Naive thymus-derived CD4-positive, alpha-beta T cell (primary cell): ENCODE measurements at places on chromosomes 7 and 10. TPM values are rescaled to one million over a fixed set of nuclear protein-coding genes. Genes with fewer than 3 reads are reported as not detected.

DNA sequence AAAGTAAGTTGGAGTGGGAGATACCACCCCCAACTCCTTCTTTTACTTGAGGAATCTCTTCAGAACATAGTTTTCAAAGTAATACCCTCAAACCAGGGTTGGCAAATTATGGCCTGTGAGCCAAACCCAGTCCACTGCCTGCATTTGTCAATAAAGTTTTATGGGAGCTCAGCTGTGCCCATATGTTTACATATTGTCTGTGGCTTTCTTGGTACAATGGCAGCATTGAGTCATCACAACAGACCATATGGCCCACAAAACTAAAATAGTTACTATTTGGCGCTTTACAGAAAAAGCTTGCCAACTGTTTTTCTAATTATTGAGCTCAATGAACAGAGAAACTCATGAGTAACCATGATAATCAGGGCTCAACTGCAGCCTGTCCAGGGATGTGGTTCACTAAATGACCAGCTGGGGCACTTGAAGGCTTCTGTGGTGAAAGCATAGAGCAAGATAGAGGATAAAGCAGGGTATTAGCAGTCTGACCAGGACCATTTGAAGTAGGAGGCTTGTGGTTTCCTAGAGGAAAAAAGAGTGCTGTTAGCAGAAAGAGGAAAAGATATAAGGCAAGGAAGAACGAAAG is 196.0 kb upstream of the GRB10 start:
- H3K27ac ChIP-seq: no peak overlapping the region
- no peaks in the 10 kb centered on the region for H3K4me1 ChIP-seq
- no peaks in the 10 kb centered on the region for H3K36me3 ChIP-seq

DNA sequence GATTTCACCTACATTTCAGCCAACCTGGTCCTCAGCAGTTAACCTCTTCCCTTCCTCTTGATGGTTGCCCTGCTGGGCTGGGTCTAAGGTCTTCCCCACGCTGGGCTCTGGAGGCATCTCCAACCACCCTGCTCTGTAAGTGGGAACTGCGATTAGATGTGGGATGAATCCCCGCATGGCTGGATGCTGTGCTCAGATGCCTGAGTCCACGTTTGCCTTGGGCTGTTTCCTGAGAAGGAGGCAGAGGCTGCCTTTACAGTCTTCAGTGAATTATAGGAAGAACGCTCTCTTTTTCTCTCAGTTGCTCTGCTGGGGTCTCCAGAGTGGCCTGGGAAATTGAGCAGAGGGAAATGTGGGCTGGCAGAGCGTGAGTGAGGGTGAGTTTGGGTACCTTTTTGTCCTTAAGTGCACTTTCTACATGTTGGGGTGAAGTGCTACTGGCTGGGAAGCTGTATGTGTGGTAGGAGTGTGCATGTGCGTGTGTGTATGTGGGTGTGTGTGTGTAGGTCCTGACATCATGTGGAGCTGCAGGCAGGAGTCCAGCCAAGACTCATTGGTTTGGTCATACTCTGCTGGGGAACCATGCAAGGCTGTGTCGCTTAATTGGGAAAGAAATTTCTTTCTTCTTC is 1.5 kb downstream of the GIMAP8 start:
- H3K4me3 ChIP-seq: peak overlapping the region; percentile 99
- H3K27me3 ChIP-seq: no peaks in the 10 kb centered on the region
- H3K36me3 ChIP-seq: no peaks in the 10 kb centered on the region
- peak; percentile 33 for DNase-seq
- H3K4me1 ChIP-seq: peaks cover 34% of the 10 kb centered on the region

GRCh38 chr7:139361523-139361922 is 1.8 kb downstream of the LUC7L2 start:
- no peaks in the 10 kb centered on the region for H3K27me3 ChIP-seq
- H3K27ac ChIP-seq: peak overlapping the region; percentile 97
- H3K36me3 ChIP-seq: peaks cover 5% of the 10 kb centered on the region

DNA sequence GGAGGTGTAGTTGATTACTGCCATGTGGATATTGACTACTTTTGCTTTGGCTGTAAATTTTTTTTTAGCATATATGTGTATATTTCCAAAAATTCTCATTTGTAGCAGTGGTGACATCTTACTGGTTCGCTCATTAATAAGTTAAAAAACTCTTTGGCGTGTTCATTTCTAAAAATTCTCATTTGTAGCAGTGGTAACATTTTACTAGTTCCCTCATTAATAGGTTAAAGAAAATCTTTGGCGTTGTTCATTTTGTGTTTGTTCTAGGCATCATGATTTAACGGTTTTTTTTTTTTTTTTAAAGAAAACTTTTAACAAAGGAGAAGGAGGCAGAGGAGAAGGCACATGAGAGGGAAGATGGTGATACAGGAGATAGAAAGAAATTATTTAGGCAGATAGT is 45.9 kb upstream of the CACNB2 start:
- H3K4me3 ChIP-seq: no peak overlapping the region
- no peak for DNase-seq
- no peak overlapping the region for H3K27ac ChIP-seq
- H3K36me3 ChIP-seq: no peaks in the 10 kb centered on the region

- H3K4me3 ChIP-seq: no peak overlapping the region
- H3K36me3 ChIP-seq: no peaks in the 10 kb centered on the region
- no peaks in the 10 kb centered on the region for H3K27me3 ChIP-seq
- H3K27ac ChIP-seq: peak overlapping the region; percentile 86
- peaks cover 8% of the 10 kb centered on the region for H3K4me1 ChIP-seq
These were observed 1.2 kb upstream of the MPP7 start for GRCh38 chr10:28304032-28304571.

Gene GPR15LG
- not detected for total RNA-seq

DNA sequence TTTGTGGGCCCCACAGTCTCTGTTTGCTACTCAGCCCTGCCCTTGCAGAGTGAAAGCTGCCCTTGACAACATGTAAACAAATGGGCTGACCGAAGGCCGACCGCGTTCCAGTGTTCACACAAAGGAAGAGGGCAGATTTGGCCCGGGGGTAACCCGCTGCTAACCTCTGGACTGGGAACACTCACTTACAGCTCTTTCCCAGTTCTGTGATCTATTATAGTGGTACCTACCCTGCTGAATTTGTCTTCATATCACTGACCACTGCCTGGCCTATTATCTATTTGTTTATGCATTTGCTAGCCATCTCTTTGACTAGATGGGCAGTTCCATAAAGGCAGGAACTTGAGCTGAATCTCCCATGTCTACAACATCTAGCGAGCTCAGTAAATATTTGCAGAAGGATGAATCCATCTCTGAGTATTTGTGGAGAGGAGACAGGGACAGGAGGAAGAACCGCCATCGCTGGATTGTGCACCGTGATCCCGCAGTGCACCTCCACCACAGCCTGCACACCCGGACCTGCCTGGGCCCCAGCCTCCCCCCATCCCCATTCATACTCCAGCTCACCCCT is 15.2 kb downstream of the SLC29A3 start:
- DNase-seq: no peak
- no peak overlapping the region for H3K27ac ChIP-seq
- no peak overlapping the region for H3K4me3 ChIP-seq
- no peaks in the 10 kb centered on the region for H3K27me3 ChIP-seq
- no peaks in the 10 kb centered on the region for H3K36me3 ChIP-seq
- no peaks in the 10 kb centered on the region for H3K4me1 ChIP-seq

DNA sequence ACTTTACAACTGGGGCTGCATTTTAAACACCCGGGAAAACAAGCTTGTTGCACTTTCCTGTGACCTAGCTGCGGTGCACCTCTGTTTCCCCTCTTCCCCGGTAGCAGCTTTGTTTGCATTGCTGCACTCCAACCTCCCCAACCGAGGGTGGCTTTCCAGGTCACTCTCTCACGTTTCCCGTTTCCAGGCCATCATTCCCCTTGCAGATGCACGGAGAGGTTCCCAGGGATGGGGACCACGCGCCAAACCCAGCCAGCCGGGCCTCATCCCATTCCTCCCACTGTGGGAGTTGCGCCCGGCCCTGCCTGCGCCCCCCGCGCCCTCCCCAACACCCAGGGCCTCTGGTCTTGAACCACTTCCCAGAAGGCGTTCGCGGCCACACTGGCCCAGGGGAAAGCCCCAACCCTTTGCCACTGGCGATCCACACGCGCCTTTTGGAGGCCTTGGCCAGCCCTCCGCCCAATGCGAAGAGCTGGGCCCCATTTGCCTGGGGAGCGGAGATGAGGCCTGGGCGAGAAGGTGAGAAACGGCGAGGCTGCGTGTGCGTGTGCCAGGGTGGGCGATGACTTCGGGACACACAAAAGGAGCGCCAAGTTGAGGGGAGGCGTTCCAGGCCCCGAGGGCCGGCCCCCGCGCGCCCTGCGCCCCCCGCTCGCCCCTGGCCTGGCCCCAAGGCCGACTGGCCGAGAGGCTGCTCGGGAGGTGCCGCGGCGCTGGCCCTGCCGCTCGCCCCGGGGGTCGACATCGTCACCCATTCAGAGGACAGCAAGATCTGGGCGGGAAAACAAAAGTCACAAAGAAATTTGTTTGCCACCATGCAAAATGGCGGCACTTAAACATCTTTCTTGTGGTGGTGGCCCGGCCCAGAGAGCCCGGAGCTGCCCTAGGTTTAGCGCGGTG is 15.9 kb downstream of the SKIDA1 start:
- no peak overlapping the region for H3K27ac ChIP-seq
- H3K4me1 ChIP-seq: no peaks in the 10 kb centered on the region
- no peak overlapping the region for H3K4me3 ChIP-seq
- H3K36me3 ChIP-seq: no peaks in the 10 kb centered on the region

DNA sequence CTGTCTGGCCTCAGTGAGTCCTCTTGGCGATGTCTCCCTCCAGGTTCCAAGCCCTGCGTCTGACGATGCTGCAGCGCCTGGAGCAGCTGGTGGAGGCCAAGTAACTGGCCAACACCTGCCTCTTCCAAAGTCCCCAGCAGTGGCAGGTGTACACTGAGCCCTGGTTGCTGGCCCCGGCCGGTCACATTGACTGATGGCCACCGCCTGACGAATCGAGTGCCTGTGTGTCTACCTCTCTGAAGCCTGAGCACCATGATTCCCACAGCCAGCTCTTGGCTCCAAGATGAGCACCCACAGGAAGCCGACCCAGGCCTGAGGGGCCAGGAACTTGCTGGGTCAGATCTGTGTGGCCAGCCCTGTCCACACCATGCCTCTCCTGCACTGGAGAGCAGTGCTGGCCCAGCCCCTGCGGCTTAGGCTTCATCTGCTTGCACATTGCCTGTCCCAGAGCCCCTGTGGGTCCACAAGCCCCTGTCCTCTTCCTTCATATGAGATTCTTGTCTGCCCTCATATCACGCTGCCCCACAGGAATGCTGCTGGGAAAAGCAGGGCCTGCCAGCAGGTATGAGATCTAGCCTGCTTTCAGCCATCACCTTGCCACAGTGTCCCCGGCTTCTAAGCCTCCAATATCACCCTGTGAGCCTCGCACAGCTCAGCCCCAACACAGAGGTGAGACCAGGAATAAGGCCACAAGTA is 7.3 kb upstream of the ZNF22 start:
- no peak for DNase-seq
- H3K27ac ChIP-seq: no peak overlapping the region
- no peaks in the 10 kb centered on the region for H3K36me3 ChIP-seq
- peaks cover 9% of the 10 kb centered on the region for H3K4me1 ChIP-seq

GRCh38 chr7:7156663-7157062 is 25.7 kb upstream of the C1GALT1 start:
- no peak for DNase-seq
- H3K27ac ChIP-seq: peak overlapping the region; percentile 67
- H3K27me3 ChIP-seq: no peaks in the 10 kb centered on the region
- peaks cover 34% of the 10 kb centered on the region for H3K4me1 ChIP-seq

DNA sequence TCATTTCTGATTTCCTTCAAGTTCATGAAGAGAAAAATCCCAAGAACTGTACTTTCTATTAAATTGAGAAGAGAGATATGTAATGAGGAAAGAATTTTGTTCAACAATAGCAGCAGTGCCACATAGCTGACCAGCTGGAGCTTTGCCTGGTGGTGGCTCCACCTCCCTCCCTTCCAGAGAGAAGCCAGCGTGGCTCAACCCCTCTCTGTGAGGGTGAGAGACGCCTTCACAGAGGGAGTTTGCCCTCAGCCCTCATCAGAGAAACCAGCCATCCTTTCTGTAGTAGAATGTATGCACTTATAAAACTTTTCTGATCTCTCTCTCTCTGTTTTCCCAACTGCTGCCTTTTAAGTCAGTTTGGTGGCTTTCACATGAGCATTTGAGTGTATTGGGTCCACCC is 20.5 kb upstream of the COL1A2 start:
- no peak overlapping the region for H3K27ac ChIP-seq
- no peaks in the 10 kb centered on the region for H3K36me3 ChIP-seq
- no peaks in the 10 kb centered on the region for H3K4me1 ChIP-seq
- H3K27me3 ChIP-seq: no peaks in the 10 kb centered on the region

GRCh38 chr10:79125092-79125491 is 56.3 kb downstream of the ZMIZ1 start:
- no peaks in the 10 kb centered on the region for H3K4me1 ChIP-seq
- DNase-seq: no peak
- no peak overlapping the region for H3K27ac ChIP-seq
- no peaks in the 10 kb centered on the region for H3K27me3 ChIP-seq
- peaks cover 11% of the 10 kb centered on the region for H3K36me3 ChIP-seq

Gene PRLHR
- total RNA-seq: not detected in 2 replicates

Gene TLX1
- total RNA-seq: not detected

Gene CCZ1B
- total RNA-seq: 104 TPM

DNA sequence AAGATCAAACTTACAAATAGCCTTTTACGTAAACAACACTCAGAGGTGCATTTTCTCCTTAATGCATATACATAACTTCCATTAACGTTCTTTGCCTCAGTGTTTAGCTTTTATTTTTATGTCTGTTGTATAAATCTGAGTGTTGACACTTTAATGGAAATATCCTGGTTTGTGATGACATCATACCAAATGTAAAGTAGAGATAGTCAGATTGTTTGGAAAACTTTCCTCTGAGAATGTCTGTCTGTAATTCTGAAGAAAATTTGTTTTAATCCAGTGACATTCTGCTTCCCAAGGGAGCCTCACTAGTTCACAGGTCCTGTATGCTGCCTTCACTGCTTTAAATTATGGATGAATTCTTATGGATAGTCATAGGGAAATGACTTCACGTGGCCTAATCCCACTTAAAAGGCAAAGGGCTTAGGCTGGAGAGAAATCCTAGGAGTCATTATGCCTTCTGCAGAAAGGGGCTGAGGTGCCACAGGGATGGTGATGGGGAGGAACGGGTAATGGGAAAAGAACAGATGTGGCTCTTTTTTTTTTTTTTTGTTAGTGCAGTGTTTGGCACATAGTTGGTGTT is 93.2 kb downstream of the DNAJB9 start:
- no peaks in the 10 kb centered on the region for H3K4me1 ChIP-seq
- no peaks in the 10 kb centered on the region for H3K27me3 ChIP-seq
- H3K27ac ChIP-seq: no peak overlapping the region

Gene GIMAP7
- 549 TPM for total RNA-seq

Gene CYP2E1
- 1.7 TPM for total RNA-seq

DNA sequence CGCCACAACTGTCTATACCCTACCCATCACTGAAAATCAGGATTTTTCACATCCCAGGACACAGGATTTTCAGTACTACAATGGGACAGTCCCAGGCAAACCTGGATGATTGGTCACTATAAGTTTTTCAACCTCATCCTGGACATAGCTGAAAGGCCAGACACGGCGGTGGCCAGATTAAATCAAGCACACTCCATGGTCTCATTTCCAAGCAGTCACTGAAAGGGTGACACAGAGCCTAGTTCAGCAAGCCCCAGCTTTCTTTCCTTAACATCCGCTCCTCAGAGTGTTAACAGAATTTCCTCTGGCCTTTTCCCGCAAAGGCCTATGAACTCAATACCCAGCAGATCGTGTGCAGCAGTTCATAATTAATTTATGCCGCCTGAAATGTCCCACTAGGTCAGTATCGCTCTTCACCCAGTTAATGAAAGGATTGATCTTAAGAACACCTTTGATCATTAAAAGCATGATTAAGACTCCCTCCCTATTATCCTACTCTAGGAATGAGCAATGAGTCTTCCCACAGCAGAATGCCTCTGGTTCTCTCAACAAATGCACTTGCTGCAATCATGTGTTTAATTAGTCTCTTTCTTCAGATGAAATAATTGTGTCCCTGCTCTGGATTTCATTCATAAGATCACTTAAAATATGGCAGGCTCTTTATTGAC is 104.0 kb upstream of the NANOS1 start:
- H3K4me1 ChIP-seq: no peaks in the 10 kb centered on the region
- no peak overlapping the region for H3K27ac ChIP-seq
- no peak overlapping the region for H3K4me3 ChIP-seq
- H3K36me3 ChIP-seq: no peaks in the 10 kb centered on the region
- no peaks in the 10 kb centered on the region for H3K27me3 ChIP-seq
